ENCODE measurements at places on chromosomes 12 and 14.

- DNase-seq, result no peak
Measured at GRCh38 chr12:54040148-54040494, 7.3 kb downstream of the HOXC5 start.

GRCh38 chr12:94623161-94623920 is 27.0 kb downstream of the TMCC3 start:
- DNase-seq, result no peak

DNA sequence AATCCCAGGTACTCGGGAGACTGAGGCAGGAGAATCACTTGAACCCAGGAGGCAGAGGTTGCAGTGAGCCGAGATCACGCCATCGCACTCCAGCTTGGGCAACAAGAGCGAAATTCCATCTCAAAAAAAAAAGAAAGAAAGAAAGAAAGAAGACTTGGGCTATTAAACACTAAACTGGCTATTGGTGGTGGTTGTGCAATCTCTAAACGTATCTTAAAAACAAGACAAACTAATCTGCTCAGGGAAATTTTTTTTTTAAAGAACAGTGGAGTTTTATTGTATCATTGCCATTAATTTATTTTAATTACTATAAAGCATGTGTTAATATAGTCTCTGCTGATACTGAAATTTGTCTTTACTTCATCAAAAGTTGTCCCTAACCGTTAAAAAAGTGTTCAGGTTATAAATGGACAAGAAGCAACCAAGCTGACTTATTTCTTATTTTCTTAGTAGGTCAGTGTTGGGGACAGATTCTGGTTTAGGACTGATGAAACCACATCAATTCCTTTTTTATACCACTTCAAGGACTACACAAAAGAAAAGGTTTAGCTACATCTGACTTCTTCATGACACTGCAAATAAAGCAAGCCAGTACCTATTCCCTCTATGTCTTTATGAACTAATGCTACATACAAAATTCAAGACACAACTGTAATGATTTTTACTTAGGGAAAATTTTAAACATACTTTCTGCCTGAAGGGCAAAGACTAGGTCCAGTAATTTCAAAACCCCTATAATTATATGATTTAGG is 68.7 kb upstream of the KRAS start:
- DNase-seq, result no peak

DNA sequence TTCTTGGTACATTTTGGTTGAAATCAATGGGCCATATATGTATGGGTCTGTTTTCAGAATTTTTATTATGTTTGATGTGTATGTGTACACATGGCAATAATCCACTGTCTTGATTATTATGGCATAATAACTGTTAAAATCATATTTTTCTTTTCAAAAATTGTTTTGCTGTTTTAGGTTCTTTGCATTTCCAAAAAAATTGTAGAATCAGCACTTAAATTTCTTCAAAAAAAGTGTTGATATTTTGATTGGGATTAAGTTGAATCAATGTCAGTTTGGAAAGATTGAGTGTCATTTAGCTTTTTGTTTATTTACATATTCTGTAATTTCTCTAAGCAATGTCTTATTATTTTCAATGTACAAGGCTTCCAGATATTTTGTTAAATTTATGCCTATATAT is 154.1 kb downstream of the SLC5A8 start:
- no peak for DNase-seq

DNA sequence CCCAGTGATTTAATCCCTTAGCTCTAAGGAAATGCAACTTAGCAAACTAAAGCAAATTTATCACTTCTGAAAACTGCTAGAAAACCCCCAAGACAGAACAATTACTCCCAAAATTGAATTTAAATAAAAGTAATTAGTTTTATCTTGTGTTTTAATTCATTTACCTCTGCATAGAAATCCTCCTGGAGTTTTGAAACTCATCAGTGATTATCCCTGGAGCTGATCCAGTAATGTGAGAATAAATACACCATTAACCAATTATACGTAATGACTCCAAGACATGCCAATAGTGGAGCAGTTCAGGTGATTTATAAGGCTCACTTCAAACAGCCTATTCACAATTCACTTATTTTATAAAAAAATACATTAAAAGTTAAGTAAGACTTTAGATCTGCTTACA is 855.3 kb upstream of the FLRT2 start:
- no peak for DNase-seq

DNA sequence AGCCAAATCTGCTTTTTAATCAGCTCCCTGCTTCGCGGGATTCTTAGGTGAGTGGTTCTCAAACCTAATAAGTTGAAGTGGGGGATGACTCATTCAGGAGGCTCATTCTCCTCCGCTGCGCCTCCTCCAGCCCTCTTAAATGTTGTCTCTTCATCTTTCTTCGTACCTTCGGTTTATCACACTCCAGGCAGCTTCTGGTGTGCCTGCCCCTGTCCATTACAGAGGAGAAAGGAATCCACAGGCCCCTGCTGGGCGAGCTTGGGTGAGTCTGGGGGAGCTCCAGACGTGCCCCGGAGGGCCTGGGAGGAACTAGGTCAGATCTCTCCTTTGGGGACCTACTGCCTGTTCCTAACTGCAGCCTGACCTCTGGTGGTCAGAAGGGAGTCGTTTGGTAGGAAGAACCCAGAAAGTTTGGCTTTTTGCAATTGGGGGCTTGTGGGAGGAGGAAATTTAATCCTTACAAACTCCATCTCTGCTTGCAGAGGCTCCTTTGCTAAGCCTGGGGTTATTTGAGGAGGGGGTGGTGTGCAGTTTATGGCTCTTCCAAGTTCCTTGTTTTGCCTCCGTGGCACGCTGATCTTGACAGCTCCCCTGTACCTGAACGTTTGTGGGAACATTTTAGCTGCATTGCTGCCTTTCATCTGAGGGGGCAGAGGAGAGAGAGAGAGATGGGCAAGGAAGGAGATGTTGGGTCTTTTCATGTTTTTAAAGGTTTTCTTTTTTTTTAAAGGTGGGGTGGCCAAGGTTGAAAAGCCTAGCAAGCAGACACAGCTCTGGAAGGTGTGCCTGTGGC is 84.1 kb upstream of the GNG2 start:
- DNase-seq, result peak; percentile 23

GRCh38 chr12:129300011-129300410 is 446.7 kb downstream of the GLT1D1 start:
- no peak for DNase-seq

DNA sequence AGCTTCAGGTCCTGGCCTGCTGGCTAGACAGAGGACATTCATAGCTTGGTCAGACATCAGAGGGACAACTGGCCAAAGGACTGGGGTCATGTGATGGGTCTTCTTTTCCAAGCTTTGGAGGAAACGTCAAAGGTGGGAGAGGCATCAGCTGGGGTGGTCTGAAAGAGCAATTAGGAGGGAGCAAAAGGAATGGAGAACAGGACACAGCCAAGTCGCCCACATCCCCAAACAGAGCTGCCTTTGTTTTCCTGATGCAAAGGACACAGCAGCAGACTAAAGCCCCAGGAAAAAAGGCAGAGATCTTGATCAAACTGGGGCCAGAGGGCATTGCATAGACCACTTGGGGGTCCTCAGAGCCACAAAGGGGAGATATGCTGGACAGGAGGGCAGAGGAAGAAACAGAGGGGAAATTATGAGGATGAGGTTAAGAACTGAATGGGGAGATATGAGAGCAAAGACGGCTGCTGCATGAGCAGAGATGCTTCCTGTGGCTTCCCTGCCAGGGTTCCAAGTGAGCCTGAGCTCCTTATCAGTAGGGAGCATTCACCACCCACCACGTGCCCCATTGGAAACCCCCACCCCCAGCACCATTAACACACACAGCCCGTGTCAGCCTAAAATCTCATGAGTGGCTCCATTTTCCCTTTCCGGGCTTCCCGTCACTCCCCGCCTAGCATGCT is 62.4 kb downstream of the ANO2 start:
- DNase-seq, result no peak

GRCh38 chr12:24911271-24911791 is 37.6 kb downstream of the BCAT1 start:
- DNase-seq, result no peak

- DNase-seq, result no peak
Measured at GRCh38 chr14:105305345-105305744, 4.5 kb upstream of the BRF1 start.

DNA sequence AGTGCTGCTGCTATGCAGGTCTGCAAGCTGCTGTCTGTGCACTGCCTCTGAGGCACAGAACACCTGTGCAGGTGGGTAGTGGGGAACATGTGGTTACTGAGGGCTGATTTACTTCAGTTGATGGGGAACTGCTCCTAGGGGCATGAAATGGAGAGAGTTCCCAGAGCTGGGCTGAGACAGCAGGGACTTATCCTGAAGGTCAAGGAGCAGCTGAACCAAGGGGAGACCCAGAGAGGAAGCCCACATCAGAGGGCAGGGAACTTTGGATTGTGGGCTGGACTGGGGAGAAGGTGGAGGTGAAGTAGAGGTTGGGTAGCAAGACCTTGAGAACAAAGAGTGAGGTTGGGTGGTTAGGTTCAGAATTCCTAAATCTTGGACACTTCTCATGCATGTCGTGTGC is 311.9 kb downstream of the AACS start:
- no peak for DNase-seq

DNA sequence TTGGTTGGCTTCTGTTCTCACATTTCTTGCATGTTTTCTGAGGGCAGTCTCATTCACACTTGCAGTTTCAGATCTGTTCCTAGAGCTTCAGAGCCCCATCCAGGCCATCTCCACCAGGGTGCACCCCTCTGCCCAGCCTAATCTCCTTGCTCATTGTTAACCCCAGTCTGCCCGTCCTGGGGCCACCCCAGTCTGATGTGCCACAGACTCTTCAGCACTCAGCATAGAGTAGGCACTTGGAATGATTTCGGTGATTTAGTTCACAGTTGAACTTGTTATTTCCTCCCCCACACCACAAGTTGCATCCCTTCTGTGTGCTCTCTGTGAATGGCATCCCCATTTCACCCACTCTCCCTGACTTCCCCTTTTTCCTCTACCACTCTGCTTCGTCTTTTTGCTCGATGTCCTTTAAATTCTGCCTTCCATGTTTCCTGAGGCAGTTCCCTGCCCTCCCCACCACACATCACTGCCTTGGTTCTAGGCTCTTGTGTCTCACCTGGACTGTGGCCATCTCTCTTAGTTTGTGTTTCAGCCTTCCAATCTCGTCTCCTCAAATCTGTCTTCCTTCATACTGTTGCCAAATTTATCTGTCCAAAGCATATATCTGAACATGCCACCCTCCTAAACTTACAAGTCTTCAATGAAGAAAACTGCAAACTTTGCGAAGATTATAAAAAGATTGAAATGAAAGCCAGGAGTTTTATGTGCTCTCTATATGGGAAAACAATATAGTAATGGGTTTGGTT is 41.5 kb downstream of the ANO6 start:
- no peak for DNase-seq

GRCh38 chr14:50955373-50956043 is 11.2 kb upstream of the PYGL start:
- no peak for DNase-seq

GRCh38 chr12:77089686-77090220 is 24.4 kb upstream of the E2F7 start:
- no peak for DNase-seq

DNA sequence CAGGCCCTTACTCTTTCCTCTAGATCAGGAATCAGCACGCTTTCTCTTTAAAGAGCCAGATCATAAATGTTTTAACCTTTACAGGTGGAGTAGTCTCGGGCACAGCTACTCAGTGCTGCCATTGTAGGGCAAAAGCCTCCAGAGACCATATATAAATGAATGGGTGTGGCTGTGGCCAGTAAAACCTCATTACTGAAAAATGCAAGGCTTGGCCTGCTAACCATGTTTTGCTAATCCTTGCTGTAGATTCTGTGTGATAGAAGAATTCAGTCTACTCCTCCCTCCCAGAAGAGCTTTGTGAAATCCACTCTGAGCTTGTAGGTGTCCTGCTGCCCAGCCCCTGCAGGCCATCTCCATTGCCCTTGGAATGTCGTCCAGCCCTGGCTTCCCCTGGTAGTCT is 58.1 kb downstream of the HSP90AA1 start:
- no peak for DNase-seq

- DNase-seq, result no peak
Measured at GRCh38 chr12:67320614-67321295, 51.6 kb downstream of the CAND1 start.

GRCh38 chr12:4267704-4268328 is 5.7 kb upstream of the CCND2 start:
- no peak for DNase-seq

- DNase-seq, result no peak
Measured at GRCh38 chr12:100331871-100332270, 25.0 kb upstream of the SLC17A8 start.

DNA sequence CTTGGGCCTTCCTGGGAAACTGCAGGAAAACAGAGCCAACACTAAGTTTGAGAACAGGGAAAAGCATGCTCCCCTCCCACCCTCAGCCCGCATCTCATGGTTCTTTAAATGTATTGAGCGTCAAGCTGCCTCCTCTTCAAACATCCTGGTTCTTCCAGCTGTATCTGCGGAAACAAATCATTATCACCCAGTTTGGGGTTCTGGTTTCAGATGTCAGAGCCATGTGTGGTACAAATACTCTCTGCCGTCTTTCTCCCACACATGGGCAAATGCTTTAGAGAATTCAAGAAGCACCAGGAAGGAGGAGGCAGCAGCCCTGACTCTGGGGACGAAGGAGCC is 29.1 kb downstream of the JDP2 start:
- no peak for DNase-seq

GRCh38 chr12:82008251-82008650 is 249.1 kb upstream of the PPFIA2 start:
- no peak for DNase-seq

- peak; percentile 63 for DNase-seq
Measured at GRCh38 chr12:122871851-122872780, 23.8 kb downstream of the VPS37B start.

GRCh38 chr12:1885599-1886245 is 32.7 kb downstream of the CACNA2D4 start:
- DNase-seq, result no peak

- no peak for DNase-seq
Measured at GRCh38 chr14:58663494-58664111, 25.8 kb downstream of the DACT1 start.

GRCh38 chr12:132608231-132609171 is 1.9 kb downstream of the LRCOL1 start:
- DNase-seq, result no peak

Measured in CD4-positive, alpha-beta T cell treated with Interleukin-1 beta for 1 hour (primary cell).